ENCODE measurements at places on chromosomes 5 and 9. TPM values are rescaled to one million over a fixed set of nuclear protein-coding genes. Genes with fewer than 3 reads are reported as not detected.

The SLCO6A1 gene
- total RNA-seq = not detected

The LHX6 gene
- total RNA-seq = 18.4 TPM

The LCN1 gene
- total RNA-seq = not detected

DNA sequence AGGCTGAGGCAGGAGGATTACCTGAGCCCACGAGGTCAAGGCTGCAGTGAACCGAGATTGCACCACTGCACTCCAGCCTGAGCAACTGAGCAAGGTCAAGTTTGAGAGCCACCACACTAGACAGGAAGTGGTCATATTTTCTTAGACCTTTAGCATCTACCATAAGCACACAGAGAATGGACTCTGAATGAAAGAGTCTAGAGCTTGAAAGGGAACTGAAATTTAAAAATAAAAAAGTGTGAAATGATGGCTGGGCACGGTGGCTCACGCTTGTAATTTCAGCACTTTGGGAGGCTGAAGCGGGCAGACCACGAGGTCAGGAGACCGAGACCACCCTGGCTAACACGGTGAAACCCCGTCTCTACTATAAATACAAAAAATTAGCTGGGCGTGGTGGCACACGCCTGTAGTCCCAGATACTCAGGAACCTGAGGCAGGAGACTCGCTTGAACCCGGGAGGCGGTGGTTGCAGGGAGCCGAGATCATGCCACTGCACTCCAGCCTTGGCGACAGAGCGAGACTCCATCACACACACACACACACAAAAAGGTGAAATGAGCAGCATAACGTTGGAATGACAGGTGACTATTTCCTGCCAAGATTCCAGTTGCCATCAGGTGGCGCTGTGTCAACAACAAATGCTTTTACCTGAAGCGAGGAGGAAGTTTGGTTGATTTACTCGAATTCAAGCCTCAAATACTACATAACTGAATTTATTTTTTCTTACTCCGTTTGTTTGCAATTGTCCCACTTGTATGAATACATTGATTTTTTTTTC lies 21.3 kb upstream of the AK3 start:
- DNase-seq = peak; percentile 76

DNA sequence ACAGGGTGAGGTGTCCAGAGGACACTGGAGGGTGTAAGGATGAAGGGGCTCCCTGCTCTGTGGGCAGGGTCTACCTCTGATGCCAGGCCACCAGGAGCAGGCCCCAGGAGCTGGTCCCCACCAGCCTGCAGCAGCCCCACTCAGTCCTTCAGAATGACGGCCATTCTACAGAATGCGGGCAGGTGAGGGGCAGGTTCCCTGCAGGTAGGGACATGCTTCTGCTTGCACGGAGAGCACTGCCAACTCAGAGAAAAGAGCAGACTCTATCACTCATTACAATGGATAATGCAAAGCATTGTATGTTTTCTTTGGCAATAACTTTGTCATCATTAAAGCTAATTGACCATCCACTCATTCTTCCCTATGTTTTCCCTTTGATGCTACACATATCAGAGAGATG lies 39.0 kb downstream of the DDX31 start:
- no peak for DNase-seq

DNA sequence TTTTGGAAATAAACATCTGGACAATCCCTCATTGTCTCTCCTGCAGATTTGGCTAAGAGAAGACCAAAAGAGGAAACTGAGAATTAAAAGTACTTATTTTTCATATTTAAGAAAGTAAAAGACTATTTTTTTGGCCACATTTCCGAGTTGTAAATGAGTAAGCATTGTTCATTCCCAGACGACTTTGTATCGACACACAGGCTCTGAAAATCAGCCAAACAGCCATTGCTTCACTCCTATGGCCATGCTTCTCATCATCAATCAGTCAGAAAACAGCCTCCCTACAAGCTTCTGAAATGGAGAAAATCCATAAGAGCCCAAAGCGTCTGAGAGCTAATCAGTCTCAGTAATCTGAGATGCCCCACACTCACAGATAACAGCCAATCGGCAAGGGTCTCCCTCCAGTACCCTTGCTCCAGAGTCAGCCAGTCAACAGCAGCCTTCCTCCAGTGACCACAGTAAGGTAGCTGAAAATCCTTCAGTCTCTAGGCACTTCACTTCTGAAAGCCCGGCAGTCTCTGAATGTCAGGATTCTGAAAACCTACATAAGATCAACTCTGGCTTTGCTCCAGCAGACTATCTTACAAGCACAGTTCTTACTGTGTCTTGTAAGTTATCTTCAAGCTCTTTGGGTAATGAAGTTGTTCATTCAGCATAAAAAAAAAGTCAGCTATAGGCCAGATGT lies 30.9 kb downstream of the CDO1 start:
- no peak for DNase-seq

The DND1 gene
- total RNA-seq = 1.1 TPM

DNA sequence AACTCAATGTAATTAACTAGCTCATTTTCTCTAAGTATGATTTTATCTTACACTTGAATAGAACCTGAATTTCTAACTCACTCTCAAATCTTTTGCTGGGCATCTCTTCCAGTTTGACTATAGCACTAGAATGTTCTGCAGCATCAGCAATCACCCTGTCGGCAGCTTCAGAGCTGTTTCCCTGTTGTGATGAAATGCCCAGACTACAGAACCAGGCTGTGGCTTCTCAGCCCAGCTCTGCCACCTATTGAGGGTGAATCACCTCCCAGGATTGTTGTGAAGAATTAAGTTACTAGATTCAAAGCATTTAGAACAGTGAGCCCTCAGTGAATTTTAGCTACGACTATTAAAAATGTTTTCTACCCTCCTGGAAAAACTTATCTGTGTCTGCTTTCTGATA lies 90.4 kb upstream of the ANKRD55 start:
- no peak for DNase-seq

DNA sequence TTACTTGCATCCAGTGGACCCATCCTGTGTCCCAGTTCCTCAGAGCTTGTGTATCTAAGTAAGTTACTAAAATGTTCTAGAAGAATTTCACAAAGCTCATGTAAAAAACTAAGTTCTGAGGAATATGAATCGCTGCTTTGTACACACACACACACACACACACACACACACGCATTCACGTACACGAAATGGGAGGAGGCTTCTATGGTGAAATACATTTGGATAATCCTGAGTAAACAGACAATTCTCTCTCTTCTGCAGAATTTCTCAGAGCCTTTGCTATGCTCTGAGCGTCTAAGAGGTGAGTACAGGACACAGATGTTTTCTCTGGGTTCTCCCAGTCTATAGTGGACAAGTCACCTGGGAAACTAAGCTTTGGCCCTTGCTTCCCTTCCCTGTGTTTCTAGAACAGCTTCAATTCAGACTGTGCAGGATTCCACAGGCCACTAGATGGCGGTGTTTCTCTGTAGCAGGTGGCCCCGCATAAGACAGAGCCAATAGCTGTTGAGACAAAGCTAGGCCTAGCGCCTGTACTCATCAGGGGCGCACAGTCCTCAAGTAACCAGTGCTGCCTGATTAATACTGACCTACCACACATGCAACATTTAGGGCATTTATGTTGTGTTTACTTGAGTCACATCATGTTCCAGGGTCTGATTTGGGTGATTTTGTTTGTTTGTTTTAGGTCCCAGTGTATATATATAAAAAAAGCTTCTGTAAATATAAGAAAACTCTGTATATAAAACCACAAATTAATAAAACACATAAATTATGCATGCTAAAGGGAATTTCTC lies 114.8 kb downstream of the LIFR start:
- peak; percentile 89 for DNase-seq

The CER1 gene
- not detected for total RNA-seq

The CRHBP gene
- 0.51 TPM for total RNA-seq

- DNase-seq = peak; percentile 49
Measured at GRCh38 chr5:14173377-14174229, 30.5 kb downstream of the TRIO start.

The C9orf50 gene
- not detected for total RNA-seq

GRCh38 chr5:37391591-37391990 lies 12.5 kb downstream of the WDR70 start:
- DNase-seq = no peak
